Ovary (tissue), 10 donors: ENCODE measurements at places on chromosomes 3 and 15. TPM values are rescaled to one million over a fixed set of nuclear protein-coding genes. Genes with fewer than 3 reads are reported as not detected.

DNA sequence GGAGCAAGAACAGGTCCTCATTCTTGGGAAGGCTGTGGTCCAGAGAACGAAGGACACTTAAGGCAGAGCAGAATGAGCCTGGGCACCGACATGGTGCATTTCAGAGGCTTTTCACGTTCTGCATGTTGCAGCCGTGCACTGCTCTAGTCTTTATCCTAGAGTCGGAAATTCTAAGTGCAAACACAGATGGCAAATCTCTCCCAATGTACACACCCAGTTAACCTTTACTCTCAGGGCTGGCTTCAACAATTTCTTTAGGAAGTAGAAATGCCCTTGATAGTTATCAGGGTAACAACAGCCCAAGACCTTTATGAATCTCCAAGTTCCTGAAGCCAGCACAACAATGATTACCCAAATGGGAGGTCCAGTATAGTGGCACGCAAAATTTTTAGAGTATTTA is 39.1 kb upstream of the LRTM1 start:
- no peak for DNase-seq

GRCh38 chr15:91133511-91133910 is 33.5 kb downstream of the SV2B start:
- no peak for DNase-seq

DNA sequence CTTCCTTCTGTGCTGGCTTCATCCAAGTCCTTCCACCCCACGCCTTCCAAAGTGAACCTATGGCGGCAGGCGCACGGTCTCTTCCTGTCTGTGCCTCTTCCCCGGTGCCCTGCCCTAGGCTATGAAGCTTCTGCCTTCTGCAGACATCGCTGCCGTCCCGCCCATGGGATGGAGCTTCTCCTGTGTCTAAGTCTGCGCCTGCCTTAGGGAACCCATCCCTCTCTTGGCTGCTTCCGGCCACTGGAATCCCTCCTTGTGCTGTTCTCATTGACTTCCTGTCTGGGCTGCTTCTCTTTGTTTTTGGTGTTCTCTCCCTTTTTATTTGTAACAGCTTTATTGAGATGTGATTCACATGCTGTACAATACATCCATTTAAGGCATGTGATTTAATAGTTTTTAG is 17.2 kb downstream of the CHCHD6 start:
- DNase-seq: no peak

GRCh38 chr3:197234947-197235914 is 63.2 kb downstream of the DLG1 start:
- DNase-seq: no peak

GRCh38 chr3:33704891-33705290 is 13.2 kb downstream of the CLASP2 start:
- no peak for DNase-seq

DNA sequence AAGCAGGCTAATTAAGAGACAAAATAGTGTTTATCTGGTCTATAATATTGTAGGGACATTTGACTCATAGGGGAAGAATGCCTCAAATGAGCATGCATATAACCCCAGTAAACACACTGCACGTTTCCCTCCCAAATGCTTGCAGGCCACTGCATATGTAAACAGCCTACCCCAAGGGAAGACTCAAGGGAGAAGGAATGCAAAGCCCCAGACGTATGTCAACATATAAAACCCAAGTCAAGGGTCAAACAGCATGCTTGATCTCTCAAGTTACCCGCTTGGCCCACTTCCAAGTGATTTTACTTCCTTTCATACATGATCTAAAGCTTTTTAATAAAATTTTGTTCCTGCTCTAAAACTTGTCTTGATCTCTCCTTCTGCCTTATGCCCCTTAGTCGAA is 1090.0 kb downstream of the OTOL1 start:
- no peak for DNase-seq

DNA sequence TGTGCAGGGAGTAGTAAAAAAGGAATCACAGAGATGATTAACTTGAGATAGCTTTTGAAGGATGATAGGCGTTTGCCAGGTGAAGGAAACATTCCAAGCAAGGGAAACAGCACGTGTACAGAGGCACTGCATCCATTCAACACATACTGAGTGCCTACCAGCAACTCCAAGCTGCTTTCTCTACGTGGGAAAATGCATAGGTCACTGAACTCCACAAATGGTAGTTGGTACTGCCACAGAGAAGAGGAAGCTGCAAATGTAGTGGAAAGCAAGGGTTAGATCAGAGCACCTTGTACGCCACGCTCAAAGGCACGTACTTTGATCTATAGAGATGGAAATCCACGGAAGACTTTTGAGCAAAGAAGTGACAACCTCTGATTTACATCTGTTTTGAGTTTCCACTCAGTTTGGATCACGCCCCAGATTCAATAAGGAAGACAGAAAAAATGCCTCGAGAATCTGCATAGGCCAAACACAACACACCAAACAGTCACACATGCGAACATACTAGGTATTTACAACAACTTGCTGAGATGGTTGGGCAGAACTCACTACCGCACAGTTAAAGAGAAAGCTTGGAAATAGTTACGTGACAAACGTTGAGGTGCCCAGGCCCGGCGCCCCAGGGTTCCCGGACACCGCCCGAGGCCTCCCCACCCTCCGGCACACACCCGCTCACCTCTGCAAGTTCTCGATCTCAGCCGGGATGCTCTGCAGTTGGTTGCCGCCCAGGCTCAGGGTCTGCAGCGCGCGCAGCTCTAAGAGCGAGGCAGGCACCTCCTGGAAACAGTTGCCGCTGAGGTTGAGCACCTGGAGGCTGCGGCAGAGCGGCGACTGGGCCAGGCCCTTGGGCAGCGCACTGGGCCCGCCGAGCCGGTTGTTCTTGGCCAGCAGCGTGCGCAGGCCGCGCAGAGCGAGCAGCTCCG is 826 bp downstream of the LRRC58 start:
- DNase-seq: no peak

GRCh38 chr15:69105451-69105985 is 54.9 kb upstream of the GLCE start:
- no peak for DNase-seq

- DNase-seq: no peak
These were observed 353.2 kb downstream of the AGBL1 start for GRCh38 chr15:86432861-86433260.

DNA sequence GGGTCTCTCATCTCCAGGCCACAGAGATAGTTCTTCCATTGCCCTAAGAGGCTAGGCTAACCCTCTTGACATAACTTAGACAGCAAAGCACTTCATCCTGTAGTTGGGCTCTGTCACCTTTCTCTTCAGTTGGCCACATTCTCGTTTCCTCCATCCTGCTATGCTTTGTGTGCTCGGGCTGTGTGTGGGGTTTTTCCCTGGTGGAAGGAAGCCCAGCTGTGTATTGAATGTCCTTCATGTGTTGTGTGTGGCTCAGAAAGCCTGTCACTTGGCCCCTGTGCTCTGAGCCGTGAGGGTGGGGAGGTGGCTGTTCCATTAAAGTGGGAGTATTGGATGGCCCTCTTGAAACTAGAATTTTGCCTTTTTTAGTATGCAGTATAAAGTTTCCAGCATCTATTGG is 8.8 kb upstream of the EXOG start:
- no peak for DNase-seq

GRCh38 chr3:24338409-24339130 is 156.1 kb downstream of the THRB start:
- no peak for DNase-seq

DNA sequence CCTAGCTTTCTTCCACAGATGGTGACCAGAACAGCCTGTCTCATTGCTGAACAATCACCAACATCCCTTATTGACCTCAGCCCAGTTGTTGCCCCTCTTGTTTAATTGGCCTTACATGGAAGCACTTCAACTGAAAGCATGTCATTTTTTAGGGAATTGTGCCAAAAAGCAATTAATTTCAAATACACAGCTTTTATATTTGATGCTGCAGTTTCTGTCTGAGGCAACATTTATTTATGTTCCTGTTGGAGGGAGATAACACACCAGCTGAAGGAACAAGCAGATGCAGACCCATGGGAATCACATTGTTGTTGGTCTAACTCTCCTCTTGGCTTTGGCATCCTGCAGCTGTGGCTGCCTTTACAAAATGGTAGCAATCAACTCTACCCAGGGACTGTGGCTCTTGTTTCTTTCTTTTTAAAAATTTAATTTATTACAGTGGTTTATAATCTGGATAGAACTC is 498.1 kb upstream of the RGMA start:
- DNase-seq: no peak

DNA sequence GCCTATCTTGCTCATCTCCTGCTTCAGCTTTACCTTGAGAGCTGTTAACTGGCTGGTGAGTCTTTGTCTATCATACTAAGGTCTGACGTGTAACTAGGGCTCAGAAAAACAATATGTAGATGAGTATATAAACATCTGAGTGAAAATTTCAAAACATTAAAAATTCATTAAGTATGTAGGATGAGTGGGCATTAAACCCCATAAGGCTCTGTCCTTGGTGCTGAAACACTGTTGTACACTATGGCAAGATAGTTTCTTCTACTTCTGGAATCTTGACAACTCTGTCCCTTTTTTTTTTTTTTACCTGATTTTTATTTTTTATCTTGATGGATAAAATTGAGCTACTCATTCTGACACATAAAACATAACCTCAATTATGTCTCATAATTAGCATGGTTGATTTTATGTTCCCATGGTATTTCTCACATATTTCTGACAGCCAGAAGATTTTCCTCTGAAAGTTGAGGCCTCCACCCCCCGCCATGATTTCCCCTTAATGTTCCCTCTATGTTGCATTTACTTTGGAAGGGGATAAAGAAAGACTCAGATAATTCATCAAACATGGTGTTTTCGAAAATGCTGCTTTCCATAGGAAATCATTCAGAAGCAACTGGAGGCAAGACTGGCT is 54.3 kb downstream of the DGKG start:
- DNase-seq: no peak

GRCh38 chr3:131794766-131795388 is 239.9 kb downstream of the CPNE4 start:
- no peak for DNase-seq

- no peak for DNase-seq
These were observed 9.1 kb downstream of the BNC1 start for GRCh38 chr15:83275412-83275811.

DNA sequence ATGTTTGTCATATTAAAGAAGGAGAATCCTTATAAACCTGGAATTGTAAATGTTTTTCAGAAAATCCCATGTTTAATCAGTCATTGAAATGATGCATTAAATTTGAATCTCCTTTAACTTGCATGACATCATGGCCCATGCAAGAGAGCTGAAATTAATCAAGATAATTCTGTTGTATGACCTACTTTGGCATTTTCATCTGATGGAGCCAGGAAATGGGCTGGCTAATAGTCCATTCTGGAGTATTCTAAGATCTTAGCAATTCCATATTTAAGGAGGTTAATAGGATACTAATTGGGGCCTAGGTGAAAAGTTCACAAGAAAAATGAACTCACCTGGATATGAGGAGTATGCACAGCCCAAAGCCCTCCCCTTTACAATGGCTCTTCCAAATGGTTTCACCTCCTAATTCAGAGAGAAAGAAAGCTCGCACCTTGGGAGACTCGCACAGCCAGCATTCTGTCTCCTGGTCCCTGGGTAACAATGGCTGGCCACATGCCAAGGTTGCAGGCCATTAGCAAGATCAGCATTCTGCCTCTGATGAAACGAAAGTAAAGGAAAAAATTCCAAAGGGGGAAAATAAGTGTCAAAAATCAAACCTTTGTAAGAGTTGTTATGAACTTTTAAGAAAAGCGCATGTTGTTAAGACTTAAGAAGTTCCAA is 786.4 kb downstream of the MCTP2 start:
- peak; percentile 18 for DNase-seq

DNA sequence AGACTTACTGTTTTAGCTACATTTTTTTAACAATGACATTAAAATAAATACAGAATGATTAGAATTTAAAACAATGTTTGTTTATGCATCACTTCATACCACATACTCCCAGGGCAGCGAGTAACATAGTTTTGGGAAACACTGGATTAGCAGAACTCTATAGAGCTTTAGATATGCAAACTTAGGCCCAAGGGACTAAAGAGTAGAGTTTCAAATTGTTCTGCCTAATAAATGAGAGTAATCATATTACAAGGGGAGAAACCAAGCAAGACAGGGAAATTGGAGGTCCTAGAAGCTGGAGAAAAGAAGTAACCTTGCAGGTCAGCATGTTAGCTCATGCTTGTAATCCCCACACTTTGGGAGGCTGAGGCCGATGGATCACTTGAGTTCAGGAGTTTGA is 3.6 kb upstream of the DAZL start:
- no peak for DNase-seq

DNA sequence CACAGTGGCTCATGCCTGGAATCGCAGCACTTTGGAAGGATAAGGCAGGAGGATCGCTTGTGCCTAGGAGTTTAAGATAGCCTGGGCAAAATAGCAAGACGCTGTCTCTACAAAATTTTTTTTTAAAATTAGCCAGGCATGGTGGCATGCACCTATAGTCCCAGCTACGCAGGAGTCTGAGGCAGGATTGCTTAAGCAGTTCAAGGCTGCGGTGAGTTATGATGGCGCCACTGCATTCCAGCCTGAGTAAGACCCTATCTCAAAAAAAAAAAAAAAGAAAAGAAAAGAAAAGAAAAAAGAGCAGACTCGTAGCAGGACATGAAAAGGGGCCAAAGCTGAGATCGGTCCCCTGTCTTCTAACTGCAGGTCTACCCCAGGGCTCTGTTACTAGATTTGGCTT is 18.9 kb downstream of the SRGAP3 start:
- no peak for DNase-seq

DNA sequence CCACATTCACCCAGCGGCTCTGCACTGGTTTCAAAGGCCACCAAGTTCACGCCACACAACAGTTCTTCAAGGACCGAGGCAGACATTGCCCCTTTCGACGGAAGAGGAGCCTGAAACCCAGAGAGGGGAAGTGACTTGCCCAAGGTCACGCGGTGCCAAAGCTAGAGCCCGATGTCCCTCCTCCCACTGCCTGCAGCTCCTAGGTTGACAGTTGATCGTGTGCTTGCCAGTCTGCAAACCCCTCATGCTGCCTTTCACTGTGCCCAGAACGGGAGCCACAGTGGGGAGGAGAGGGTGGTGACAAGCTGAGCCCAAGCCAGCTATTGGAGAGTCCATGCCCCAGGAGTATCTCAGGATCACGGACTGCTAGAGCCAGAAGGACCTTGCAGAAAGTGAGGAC is 230.9 kb downstream of the XXYLT1 start:
- no peak for DNase-seq

GRCh38 chr3:64109438-64109837 is 86.1 kb upstream of the PSMD6 start:
- DNase-seq: no peak

- no peak for DNase-seq
These were observed 134.5 kb upstream of the AADACL2 start for GRCh38 chr3:151599103-151599672.

Gene GALNT15
- polyA plus RNA-seq: 28.5 TPM

Gene LSAMP
- 4.0 TPM for polyA plus RNA-seq

Gene MINAR1
- polyA plus RNA-seq: 0.38 TPM

Gene CPNE9
- polyA plus RNA-seq: not detected

Gene IQCH
- polyA plus RNA-seq: 0.54 TPM

Gene CXCR6
- polyA plus RNA-seq: 3.5 TPM

Gene SLC2A2
- polyA plus RNA-seq: not detected

Gene APOD
- polyA plus RNA-seq: 748 TPM

Gene OIP5
- 0.75 TPM for polyA plus RNA-seq
